ENCODE measurements at places on chromosomes 7 and 10. TPM values are rescaled to one million over a fixed set of nuclear protein-coding genes. Genes with fewer than 3 reads are reported as not detected.

Gene SLC26A5
- 2.3 TPM for total RNA-seq

Gene CEP55
- total RNA-seq, result 6.4 TPM

Gene SUN3
- not detected for total RNA-seq

Gene SCIN
- total RNA-seq, result 0.17 TPM

Gene FLNC
- total RNA-seq, result 98.2 TPM
